Fibroblast of skin of left biceps (primary cell): ENCODE measurements at places on chromosomes 3 and 15.

GRCh38 chr3:16482770-16483531, 30.5 kb downstream of the RFTN1 start:
- DNase-seq: no peak

DNA sequence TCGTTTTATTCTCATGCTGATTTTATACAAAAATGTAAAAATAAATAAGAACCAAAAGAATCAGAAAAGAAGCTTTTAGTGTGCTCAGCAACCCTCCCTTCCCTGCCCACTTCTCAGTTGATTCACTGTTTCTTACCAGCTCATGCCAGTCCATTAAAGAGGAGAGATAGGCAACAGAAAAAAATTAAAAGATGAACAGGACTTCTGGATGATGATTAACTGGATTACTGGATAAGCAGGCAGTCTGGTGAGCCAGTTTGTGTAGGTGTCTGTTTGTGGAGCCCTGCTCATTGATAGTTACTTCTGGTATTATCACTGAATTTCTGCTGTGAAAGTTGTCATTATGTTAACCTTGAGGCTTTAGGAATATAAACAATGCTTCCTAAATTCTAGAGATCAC, 15.1 kb upstream of the GPR171 start:
- no peak for DNase-seq

DNA sequence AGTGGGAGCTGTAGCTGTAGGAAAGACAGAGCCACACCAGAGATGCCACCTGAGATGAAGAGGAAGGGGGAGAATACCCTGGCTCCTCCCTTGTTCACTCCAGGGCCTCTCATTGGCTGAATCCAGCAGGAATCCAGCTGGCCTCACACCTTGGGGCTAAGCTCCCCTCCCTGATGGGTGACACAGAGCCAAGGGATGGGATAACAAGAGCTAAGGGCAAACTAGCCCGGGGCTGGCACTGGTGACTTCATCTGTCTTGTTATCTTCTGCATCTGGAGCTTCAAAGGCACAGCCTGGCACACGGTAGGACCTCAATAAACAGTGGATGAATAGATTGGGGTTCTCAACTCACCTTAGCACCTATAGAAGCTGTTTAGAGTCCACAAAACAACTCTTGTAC, 13.8 kb upstream of the GATA2 start:
- no peak for DNase-seq

DNA sequence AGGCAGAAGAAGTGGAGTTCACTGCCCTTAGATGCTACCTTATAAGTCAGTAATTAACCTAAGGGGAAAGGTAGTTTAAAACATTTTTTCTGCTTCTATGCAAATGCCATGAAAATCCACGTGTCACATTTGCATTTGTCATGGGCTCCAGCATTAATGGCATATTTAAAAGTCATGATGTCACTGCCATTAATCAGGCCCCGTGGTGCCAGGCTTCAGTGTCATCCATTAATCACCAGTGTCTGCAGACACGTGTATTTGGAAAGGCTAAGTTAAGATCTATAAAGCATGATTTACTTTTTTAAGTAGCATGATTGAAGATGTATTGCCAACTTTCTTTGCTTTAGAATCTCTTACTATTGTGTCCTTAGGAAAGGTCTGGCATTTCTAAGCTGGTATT, 857.8 kb downstream of the TUSC7 start:
- DNase-seq: no peak

GRCh38 chr3:69122403-69122802, at the start of gene LMOD3:
Gene LMOD3, minus strand, starts transcription at chr3:69122595. Its CDS starts 209 bp downstream, at chr3:69122386.
- no peak for DNase-seq

- DNase-seq: no peak
Observed at GRCh38 chr3:145721815-145722214, 439.2 kb downstream of the PLOD2 start.

GRCh38 chr3:29263476-29263875, 17.4 kb upstream of the RBMS3 start:
- DNase-seq: no peak

DNA sequence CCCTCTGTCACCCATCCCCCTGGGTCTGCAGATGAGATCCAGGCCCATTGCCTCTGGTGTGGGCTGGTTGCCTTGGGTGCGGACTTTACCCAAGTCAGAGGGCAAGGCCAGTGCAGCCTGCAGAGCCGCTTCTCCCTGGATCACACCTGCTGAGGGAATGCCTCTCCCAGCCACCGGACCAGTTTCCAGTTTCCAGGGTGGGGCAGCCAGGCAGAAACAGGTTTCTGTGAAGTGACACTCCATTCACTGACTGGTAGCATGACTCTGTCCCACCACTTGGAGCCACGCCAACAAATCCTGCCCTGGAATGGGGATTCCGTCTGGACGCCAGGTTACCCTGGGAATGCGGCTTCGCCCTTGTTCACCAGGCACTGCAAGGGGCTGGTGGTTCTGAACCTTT, 30.0 kb downstream of the PAQR5 start:
- no peak for DNase-seq

DNA sequence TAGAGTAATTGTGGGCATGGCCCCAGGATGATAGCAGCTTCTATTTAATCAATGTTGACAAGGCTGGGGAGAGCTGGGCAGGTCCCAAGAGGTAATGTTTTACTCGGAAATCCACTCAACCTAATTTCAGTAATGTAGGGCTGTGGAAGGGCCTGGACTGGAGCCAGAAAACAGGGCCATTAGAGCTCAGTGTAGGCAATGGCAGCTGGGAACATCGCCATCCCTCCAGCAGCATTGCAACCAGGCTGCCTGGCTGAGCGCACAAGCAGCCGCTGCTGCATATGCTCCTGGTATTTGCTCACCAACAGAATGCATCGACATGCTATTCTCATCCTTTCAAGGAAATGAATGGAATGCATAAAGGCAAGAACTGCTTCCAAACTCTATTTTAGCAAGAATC, 90.0 kb downstream of the GAP43 start:
- no peak for DNase-seq

DNA sequence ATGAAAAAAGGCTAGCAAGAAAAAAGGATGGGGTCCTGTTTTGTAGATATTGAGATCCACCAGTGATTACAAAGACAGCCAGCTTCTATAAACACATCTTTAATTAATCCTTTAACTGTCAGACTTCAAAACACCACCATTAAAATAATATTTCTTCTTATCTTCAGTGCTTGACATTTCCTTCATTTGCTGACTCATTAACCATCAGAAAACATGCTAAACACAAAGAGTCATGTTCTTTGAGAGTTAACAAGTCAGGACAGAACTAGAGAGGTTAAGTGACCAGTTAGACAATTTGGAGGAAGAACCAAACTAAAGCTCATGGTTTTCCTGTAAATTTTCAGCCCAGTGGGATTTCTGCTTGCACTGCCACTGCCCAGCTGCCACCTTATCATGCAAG, 111.4 kb downstream of the MEIS2 start:
- no peak for DNase-seq

- DNase-seq: no peak
Observed at GRCh38 chr3:119653876-119654275, 6.5 kb downstream of the POPDC2 start.

GRCh38 chr3:133227813-133228212, 172.0 kb upstream of the BFSP2 start:
- no peak for DNase-seq

GRCh38 chr3:45560281-45560971, 34.1 kb upstream of the LIMD1 start:
- DNase-seq: no peak

DNA sequence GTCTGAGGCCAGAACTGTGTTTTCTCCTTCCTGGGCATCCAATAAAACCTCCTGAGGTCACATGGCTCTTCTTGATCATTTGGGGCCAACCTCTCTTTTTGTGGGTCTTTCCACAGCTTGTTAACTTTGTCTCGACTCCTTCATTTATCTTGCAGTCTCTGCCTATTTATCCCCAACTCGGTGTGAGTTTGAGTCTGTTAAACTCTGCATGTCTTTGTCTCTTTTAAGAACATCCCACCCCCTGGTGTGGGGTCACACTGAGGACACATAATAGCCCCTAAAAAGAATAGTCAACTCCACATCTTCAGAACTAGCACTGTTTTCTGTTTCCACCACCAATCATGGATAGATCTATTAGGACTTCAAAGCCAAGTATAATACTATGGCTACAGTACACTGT, 187.2 kb downstream of the TLE3 start:
- no peak for DNase-seq

DNA sequence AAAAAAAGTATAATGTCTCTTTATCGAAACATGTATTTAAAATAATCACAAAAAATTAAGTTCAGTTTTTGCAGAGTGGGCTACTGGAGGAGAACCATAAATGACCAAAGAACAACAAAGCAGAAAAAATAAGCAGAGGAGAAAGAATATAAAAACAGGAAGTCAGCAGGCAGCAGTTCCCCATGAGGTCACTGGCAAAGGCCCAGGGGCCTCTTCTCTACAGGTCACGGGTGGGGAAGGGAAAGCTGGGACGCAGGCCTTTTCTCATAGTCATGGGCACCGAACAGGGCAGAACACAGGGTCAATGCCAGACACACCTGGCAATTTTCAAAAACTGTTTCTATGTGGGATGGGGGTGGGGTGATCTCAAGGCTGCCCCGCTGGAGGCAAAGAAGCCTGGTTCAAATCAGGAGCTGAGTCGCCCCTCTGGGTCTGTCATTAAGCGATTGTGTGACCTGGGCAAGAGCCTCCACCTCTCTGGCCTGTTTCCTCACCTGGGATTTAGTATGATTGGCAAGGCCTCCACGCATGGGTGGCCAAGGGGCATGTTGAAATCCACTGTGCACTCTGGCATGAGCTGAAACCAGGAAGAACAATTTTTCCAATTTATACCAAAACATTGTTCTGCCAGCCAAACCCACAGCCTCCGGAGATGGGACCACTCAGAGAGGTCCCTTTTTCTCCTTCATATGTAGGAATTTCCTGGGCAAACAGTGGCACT, 43.8 kb upstream of the UACA start:
- DNase-seq: no peak

DNA sequence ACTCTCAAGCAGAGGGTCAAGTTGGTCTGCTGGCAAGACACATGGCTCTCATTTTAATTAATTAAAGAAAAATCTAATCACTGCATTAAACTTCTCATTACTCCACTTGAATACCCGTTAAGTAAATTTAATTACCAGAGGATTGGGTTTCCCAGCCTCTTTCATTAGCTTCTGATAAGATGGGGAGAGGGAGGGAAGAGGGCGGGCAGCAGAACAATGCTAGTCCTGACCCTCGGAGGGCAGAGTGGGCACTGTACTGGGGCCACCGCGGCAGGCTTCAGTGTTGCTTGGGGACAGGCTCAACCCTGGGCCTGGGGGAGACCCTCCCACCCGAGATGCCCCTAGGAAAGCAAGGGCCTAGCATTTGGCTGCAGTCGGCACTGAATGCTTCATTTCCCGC, 55.6 kb upstream of the LINGO1 start:
- DNase-seq: no peak

GRCh38 chr15:48040166-48040817, 80.5 kb upstream of the SLC24A5 start:
- DNase-seq: no peak

GRCh38 chr3:49020330-49021212, 1.4 kb upstream of the NDUFAF3 start:
- DNase-seq: no peak

DNA sequence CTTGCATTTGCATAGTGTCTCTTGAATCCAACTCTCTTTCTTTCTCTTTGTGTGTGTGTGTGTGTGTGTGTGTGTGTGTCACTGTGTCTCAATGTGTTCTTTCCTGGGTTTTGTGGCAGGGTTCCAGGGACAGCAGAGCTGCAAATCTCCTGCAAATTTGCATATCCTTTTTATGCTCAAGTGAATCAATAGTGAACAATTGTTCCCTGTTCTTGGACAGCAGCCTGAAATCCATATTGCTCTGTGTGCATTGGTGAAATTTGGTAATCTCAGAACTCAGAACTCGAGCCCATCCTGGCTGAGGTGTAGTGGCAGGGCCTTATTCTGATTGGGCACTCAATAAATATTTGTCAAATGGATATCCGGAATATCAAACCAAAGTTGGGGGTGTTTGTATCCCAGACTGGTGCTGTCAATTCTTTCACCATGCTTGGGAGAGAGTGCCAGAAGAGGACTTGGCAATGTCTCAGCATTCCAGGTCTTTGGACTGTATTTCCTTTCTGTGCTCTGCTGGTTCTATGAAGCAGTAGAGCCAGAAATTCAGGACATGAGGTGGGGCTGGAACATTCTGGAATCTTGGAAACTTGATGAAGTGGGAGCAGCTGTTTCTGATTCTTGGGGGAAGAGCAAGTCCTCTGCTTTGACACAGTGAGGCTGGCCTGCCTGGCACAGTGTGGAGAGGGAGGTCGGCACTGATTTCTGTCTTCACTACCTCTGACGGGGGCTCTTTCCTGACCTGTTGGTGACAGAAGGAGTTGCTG, 380.6 kb upstream of the C2CD4B start:
- peak; percentile 68 for DNase-seq

- no peak for DNase-seq
Observed at GRCh38 chr15:91541286-91541685, 312.2 kb upstream of the SLCO3A1 start.
